DMS79 treated with DMSO at 0.1 percent for 48 hours (cell line): ENCODE measurements at places on chromosomes 6 and 20.

- peak; percentile 88 for DNase-seq
Measured at GRCh38 chr20:48455651-48456365, 372.0 kb downstream of the PREX1 start.

- DNase-seq: no peak
Measured at GRCh38 chr6:140669321-140669720, 1294.9 kb upstream of the CITED2 start.

DNA sequence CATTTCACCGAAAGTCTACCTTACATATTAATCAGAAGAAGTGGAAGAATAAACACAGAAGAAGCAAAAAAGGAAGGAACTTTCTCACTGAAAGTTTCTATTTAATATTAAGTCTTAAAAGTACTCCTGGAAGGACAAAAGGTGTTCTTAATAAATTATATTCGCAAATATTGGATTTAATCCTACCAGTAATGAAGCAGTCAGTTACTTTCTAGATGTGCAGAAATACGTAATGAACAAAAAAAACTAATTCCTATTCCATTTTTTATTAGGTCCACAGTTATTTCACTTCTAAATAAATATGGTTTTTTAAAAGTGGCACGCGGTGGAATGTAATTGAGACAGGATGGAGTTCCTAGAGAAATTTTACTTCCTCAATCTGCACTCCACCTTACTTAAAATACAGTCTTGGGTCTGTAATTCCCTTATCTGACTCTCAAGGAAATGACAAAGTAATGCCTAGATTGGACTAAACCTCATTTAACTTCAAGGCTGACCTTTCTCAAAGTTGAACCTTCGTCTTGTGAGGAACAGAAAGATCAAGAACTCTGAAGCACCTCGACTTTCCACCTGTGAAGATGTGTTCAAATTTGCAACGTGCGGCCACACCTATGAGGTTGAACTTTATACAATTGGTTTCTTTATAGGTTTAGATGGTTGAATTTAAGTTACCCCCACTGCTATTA, 1.1 kb upstream of the TRAM2 start:
- peak; percentile 49 for DNase-seq

DNA sequence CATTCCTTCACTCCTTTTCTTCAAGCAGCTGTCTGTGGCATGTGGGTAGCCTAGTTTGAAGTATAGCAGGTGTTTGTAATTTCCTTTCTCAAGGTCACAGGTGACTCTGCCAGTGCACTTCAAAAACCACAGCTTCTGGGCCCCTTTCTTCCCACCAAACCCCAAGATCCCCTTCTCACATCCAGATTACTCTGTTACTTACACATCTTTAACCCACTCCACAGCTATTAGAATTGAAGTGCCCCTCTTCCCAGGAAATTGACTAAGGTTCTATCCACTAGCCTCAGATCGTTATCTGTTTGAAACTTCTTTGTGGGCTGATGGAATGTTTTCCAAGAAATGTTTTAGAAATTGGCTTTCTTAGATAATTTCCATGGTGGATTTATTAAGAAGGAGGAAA, 150.8 kb downstream of the AHI1 start:
- DNase-seq: peak; percentile 29

DNA sequence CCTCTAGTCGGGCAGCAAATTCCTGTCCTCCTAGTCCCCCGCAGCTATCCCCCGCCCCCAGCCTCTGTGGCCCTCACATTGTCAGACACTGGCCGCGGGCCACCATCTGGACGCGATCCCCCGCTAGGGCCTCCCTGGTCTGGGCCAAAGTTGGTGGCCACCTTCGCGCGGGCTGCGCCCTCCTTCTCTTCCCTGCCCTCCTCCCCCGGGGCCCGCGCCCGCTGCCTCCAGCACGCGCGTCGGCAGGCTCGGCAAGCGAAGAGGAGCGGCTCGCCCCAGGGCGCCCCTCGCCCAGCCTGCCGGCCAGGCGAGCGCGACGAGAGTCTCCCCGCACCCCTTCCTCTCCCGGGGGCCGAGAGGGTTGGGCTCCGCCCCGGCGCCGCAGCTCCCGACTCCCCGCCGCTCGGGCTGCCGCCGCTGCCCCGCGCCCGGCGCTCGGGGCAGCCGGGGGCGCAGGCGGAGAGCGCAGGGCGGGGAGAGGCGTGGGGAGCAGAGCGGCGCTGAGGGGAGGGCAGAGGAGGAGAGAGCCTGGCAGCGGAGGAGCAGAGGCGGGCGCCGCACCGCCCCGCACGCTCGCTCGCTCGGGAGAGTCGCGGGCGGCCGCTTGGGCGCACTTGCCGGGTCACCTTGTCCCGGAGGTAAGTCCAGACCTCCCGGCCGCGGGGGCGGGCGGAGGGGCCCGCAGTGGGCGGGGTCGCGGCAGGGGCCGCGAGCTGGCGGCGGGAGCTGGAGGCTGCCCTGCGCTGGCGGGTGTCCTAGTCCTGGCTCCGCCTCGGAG, at the start of gene SYNDIG1:
SYNDIG1 (plus strand) TSS at position 514 of the 778 bp plus-strand sequence. CDS start 73,469 bp downstream, outside the sequence.
- DNase-seq: peak; percentile 16

DNA sequence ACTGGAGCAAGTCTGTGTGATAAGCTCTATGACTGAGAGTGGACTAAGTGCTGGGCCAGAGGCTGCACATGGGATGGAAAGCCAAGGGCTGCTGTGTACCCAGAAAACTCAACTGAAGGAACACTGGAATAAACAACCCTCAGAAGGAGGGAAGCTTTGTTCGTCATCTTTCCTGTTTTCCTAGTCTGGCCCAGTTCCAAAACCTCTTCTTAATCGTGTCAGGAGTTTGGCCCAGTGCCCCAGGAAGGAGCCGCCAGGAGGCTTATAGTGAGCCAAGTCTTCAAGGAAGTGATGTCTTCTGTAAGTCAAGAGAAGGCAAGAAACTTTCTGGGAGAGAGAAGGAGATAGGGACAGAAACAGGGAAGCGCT, 23.3 kb upstream of the TOP1 start:
- peak; percentile 29 for DNase-seq

DNA sequence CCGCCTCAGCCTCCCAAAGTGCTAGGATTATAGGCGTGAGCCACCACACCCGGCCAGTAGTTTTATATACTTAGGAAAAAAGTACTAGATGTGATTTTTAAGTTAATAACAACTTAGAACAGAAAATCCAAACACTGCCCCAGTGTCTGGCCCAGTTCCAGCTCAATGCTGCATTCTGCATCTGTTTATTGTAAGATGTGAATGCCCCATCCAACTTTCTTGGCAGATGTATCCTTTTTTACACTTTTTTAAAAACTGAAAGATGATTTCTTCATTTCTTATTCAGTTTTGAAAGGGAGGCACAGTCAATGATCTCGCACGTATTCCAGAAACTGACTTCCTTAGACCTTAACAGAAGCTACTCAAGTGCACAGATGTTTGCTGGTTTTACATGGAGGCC, 85.6 kb upstream of the SRSF6 start:
- no peak for DNase-seq

- no peak for DNase-seq
Measured at GRCh38 chr6:30272032-30272431, 54.7 kb upstream of the TRIM39 start.

- DNase-seq: peak; percentile 94
Measured at GRCh38 chr6:113854531-113855499, 2.3 kb upstream of the MARCKS start.

- DNase-seq: peak; percentile 52
Measured at GRCh38 chr20:35617397-35618262, 2.0 kb downstream of the SPAG4 start.

DNA sequence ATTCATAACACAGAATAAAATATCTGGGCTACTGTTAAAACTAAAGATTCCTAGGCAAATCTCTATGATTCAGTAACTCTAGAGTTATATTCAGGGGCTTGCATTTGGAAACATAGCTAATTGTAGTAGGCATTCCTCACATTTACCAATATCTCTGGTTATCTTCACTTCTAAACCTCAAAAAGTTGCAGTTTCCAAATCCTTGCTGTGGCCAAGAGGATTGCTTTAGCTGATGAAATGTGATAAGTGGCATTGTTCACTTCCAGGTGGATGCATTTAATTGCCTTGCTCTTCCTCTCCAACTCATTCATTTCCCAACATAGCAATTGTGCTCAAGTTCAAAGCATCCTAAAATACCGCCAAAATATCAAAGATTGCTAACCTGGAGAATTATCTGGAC, 246.6 kb downstream of the GRIK2 start:
- no peak for DNase-seq

DNA sequence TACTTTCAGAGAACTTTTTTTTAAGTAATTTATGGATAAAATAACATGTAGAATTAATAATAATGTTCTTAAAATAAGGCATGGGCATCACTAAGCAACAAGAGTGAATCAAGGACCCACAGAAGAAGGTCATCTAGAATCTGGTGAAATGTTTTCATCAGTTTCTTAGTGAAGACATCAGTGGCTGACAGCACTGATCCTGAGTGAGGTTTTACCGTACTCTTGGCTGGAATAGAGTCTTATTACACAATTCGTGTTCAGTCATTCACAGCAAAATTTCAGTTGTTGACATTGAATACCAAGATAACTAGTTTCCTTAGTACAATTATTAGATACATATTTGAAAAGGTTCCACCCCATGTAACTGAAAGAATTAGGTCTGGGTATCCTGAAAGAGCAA, 140.4 kb downstream of the C6orf58 start:
- no peak for DNase-seq

DNA sequence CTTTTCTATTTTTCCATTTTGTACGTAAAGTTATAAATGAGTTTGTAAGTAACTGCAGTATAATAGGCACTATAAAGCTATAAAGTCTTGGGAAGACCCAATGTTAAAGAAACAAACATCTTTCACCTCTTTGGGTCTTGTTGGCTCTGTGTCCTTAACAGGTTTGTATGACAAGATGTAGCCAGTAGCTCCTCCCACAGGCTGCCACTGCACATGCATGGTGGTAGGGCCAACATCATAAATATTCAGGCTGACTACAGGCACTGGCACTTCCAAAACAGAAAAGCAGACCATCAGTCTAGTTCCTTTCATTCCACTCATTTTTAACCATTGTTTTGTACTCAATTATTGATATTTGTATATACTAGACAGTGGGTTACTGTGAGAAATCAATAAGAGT, 59.9 kb downstream of the COL12A1 start:
- DNase-seq: no peak

- no peak for DNase-seq
Measured at GRCh38 chr6:113495521-113495920, 361.6 kb upstream of the MARCKS start.

GRCh38 chr6:36147294-36147693, 17.0 kb downstream of the MAPK13 start:
- DNase-seq: no peak

DNA sequence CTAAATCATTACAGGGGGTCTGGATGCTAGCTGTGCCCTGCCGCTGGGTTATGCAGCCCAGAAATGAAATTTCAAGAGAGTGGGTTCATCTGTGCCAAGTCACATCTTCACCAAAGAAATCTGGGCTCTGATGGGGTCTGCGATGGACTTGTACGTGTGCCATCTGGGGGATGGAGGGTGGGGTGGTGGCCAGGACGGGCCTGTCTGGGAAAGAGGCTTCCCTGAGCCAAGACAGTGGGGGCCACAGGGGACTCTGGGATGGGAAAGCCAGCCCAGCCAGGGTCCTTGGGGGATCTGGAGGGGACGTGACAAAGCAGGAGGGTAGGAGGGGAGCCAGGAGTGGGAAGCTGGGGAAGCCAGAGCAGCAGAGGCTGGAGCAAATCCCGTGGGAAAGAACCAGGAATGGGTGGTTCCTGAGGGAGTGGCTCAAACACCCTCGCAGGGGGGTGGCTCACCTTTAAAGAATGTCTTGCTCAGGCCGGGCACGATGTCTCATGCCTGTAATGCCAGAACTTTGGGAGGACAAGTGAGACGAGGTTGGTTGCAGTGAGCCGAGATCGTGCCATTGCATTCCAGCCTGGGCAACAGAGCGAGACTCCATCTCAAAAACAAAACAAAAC, 36.3 kb upstream of the SULF2 start:
- no peak for DNase-seq

DNA sequence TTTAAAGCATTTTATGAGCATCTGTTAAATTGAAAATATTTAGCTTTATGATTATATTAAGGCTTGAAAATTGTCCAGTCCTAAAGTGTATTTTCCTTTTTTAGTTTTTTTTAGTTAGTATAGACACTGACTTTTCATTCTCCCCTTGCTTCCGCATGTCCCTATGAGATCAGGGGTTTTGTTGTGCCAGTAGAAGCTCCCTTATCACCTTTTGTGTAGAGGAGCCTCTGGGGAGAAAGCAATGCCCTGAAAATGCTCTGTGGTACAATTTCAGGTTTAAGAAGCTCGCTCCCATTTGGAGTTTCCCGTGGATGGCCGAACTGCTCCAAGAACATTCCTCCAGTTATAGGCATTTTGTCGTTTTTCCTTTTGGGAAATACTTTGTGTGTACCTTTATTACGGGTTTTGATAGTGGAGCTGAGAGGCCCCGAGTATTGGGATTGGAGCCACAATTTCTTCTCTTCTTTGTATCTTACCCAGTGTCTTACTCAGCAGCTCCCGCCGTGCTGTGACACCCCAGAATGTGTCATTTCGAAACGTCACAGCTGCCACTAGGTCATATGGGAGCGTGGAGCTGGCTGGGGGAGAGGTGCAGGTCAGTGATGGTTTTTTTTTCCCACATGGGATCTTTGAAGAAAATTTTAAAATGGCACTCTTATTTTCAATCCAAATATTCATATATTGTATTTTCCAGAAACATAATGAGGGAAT, 49.9 kb downstream of the RPRD1B start:
- DNase-seq: no peak

DNA sequence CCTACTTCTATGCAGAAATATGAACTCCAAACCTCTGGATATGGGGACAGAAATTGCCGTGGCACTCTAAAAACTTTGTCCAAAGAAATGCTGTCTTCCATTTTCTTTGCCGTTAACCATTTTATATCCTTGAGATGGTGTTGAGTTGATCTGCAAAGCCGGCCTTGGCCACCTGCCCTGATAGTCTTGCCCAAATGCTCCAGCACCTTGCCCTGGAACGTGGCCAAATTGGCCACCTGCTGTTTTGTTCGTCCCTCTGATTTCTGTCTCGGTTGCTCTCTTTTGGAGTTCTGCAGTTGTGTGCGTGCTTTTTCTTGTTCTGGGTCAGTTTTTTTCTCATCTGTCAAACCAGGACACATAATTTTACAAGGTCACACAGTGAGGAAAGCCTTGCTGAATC, 239.7 kb upstream of the GMDS start:
- peak; percentile 60 for DNase-seq

DNA sequence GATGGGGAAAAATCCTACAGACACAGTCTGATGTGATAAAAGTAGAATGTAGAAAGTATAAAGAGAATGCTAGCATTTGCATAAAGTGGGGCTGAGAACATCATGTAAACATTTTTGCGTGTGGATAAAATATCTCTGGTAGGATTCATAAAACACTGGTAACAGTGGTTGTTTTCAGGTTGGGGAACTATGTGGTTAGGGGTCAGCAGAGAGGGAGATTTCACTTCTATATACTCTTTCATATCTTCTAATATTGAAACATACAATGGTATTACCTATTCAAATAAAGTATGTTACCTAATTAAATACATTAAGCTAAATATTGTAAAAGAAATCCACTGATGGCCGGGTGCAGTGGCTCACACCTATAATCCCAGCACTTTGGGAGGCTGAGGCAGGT, 96.2 kb upstream of the CCDC167 start:
- DNase-seq: no peak
